ENCODE measurements at places on chromosomes 12 and 14.
A peak's percentile ranks its signal among the peaks of the same experiment; 100 is the strongest.

DNA sequence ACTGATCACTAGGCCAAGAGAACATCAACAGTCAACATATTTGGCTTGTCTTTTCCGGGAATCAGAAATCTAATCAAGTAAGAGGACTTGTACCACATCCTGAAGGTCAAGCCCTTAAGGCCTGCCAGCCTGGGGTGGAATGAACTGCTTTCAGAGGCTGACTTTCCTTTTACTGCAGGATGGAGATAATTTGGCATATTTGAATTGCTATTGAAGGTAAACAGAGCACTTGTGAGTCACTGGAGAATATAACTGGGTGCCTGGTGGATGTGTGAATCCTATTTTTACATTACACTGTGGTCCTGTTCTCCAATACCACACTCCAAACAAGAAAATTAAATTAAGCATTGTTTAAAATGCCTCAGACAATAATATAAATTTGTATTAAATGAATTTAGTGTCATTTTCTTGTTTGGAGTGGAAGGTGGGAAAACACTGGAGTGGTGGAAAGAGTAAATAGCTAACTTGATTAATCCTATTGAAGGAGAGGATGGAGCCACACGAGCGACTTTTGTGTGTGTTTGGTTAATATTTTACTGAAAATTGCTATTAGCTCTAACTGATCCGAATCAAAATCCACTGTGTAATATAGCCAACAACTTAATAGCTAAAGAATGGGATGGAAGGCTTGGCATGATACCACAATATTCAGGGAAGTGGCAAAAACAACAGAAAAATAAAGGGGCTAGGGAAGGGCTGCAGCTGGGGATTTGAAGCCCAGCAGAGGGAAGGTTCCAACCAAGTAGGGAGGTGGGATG, 89.4 kb downstream of the OTX2 start:
- no peak for DNase-seq

GRCh38 chr12:71639341-71639760, 24.3 kb downstream of the ZFC3H1 start:
- no peak for DNase-seq

- no peak for DNase-seq
Measured at GRCh38 chr14:61889914-61890351, 127.7 kb downstream of the SNAPC1 start.

- peak; percentile 47 for DNase-seq
Measured at GRCh38 chr12:95548056-95548538, 3.2 kb downstream of the USP44 start.

- no peak for DNase-seq
Measured at GRCh38 chr12:132117558-132117875, 26.6 kb downstream of the DDX51 start.

DNA sequence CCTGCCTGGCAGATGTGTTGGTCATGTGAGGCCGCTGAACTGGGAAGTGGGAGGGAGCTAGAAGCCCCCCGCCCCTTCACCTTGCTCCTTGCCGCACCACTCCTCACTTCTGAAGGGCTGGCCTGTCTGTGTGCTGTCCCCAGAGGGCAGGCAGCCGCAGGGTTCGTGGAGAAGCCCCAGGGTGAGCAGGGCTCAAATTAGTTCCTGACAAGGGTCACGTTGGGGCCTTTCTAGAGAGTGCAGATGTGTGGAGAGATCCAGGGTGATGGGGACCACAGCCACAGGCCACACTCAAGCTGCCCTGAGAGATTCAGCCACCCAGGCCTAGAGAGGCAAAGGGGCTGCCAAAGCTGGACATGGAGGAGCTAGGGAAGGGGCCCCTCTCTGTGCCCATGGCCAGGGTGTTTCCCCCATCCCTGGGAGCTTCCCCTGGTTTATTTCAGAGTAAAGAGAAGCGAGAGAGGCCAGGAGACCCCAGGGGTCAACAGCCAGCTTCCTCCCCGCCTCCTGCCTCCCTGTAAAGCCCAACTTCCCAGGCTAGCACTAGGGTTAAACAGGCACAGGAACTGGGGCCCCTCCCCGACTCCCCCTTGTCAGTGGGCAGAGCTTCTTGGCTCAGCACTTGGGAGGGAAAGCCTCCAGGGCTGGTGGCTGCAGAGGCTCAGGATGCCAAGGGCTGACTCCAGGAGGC, 16.2 kb downstream of the SLC25A29 start:
- DNase-seq, result no peak

GRCh38 chr12:77979597-77980250, 149.0 kb downstream of the NAV3 start:
- DNase-seq, result no peak

- no peak for DNase-seq
Measured at GRCh38 chr12:26712892-26713291, 120.1 kb downstream of the ITPR2 start.

DNA sequence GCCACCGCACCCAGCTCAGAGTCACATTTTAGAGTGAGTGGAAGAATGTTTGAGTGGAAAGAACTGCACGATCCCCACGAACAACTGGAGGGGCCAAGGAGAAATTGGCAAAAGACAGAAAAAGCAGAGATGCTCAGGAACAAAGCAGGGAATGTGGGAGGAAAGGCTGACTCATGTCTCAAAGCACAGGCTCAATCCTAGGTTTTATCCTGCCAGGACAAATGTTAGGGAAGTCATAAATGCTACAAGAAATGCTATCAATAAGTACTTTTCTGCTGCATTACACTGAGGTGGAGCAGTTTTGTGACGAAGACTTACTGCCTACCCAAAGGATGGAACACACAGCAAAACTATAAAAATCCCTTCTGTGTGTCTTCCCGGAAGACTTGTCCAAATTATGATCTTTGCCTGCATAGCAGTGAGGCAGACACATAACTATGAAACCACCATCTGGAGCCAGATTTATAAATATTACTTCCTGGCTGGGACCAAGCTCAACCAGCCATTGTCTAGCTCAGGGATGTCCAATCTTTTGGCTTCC, 26.7 kb downstream of the NIN start:
- no peak for DNase-seq

DNA sequence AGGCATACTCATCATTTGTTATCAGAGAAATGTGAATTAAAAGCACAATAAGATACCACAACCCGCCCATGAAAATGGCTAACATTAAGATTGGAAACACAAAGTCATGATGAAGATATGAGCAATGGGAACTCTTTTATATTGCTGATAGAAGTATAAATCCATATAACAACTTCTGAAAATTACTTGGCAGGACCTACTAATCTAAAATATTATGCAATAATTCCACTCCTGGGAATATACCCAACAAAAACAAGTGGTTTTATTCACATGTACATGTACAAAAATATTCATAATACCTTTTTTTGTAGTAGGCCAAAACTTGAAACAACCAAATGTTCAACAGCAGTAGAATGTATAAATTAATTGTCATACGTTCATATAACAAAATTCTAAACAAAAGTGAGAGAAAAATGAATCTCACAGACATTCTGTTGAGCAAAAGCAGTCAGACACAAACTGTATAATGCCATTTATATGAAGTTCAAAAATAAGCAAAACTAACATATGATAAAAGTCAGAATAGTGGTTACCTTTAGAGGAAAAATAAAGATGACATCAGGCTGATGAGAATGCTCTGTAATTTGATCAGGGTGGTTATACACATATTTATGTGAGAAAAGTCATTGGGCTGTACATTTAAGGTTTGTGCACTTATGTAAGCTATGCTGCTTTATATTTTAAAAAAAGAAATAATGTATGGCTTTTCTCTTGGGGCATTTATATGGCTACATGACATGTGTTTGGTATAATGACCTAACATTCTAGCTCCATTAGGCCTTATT, 309.2 kb upstream of the KITLG start:
- DNase-seq, result no peak

- DNase-seq, result no peak
Measured at GRCh38 chr12:96121271-96121711, 72.9 kb upstream of the ELK3 start.

GRCh38 chr14:35336494-35337268, 44.5 kb downstream of the PSMA6 start:
- no peak for DNase-seq

All from brain (organoid and tissue), 16 donors.